ENCODE measurements at places on chromosomes 7 and 10.
A peak's percentile ranks its signal among the peaks of the same experiment; 100 is the strongest.

DNA sequence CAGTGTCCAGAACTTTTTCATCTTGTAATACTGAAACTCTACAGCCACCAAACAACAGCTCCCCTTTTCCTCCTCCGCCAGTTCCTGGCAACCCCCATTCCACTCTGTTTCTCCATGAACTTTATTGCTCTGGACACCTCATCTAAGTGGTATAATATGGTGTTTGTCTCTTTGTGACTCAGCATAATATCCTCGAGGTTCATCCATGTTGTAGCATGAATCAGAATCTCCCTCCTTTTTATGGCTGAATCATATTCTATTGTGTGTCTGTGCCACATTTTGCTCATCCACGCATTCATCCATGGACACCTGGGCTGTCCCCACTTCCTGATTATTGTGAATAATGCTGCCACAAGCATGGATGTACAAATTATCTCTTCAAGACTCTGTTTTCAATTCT is 124.4 kb upstream of the FGFR2 start:
- H3K27me3 ChIP-seq, result no peaks in the 10 kb centered on the region
- DNase-seq, result no peak
- no peaks in the 10 kb centered on the region for H3K36me3 ChIP-seq

- H3K4me3 ChIP-seq, result no peak overlapping the region
- DNase-seq, result no peak
- H3K27me3 ChIP-seq, result no peaks in the 10 kb centered on the region
- no peak overlapping the region for H3K27ac ChIP-seq
These were observed 1.7 kb upstream of the NKX6-2 start for GRCh38 chr10:132787495-132788179.

- no peaks in the 10 kb centered on the region for H3K27me3 ChIP-seq
- peak overlapping the region; percentile 99 for H3K4me3 ChIP-seq
- H3K27ac ChIP-seq, result peak overlapping the region; percentile 45
- H3K36me3 ChIP-seq, result no peaks in the 10 kb centered on the region
These were observed 338 bp downstream of the SDK1 start for GRCh38 chr7:3301449-3301731.

- DNase-seq, result no peak
- H3K4me3 ChIP-seq, result no peak overlapping the region
- no peaks in the 10 kb centered on the region for H3K4me1 ChIP-seq
- no peaks in the 10 kb centered on the region for H3K36me3 ChIP-seq
These were observed 36.6 kb downstream of the PLPP4 start for GRCh38 chr10:120493411-120494312.

DNA sequence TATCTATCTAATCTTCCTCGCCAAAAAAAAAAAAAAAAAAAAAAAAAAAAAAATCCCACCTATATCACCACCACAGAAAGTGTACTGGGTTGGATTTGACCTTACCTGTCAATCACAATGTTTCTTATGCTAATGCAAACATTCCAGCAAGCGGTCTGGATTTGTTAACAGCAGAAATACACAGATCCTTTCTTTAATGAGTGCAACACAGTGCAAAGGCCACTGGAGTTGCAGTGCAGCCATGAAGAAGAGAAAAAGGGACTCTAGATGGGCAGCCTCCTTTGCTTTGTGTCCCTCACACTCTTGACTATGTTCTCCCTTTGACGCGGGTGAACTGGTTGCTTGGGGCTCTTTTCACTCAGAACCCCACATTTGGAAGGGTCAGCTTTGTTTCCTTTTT is 127.3 kb upstream of the PRKCQ start:
- no peak overlapping the region for H3K4me3 ChIP-seq
- H3K36me3 ChIP-seq, result no peaks in the 10 kb centered on the region
- H3K27ac ChIP-seq, result no peak overlapping the region
- H3K27me3 ChIP-seq, result no peaks in the 10 kb centered on the region

DNA sequence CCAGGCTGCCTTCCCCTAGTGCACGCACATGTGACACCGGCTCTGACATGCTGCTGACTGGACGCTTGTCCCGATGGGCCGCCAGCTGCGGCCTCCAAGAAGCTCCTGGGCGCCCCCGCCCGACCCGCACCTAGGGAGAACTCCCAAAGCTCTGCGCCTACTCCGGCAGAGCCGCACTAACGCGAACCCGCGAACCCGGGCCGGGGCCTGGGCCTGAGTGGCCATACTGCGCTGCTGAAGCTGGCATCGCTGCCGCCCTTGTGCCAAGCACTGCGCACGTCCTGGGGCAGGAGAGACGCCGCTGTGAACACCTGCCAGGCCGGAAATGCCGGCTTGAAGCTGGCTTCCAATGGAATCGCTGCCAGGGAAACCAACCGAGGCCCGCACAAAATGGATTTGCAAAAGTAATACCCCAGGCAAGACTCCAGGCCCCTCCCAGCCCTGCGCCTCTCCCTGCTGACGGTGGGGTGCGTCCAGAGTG is 85.1 kb downstream of the WASHC2A start:
- H3K4me1 ChIP-seq, result no peaks in the 10 kb centered on the region
- DNase-seq, result no peak
- no peaks in the 10 kb centered on the region for H3K36me3 ChIP-seq

DNA sequence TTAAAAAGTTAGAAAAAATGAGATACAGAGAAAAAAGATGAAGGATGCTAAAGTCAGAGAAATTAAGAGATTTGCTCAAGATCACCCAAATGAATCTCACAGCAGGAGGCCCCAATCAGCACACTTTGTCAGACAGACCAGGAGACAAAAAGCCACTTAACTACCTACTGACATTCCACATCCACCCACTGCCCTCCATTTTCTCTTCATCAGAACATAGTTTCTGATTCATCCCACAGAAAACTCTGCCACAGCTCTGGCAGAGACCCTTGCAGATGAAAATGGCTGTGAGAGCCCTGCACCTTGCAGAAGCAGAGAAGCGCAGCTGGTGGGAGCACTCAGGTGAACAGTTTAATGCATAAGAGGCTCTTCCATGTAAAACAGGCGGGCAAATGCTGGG is 26.6 kb downstream of the DGKI start:
- no peaks in the 10 kb centered on the region for H3K27me3 ChIP-seq
- H3K27ac ChIP-seq, result no peak overlapping the region
- no peak for DNase-seq
- no peaks in the 10 kb centered on the region for H3K4me1 ChIP-seq
- no peak overlapping the region for H3K4me3 ChIP-seq

- no peaks in the 10 kb centered on the region for H3K4me1 ChIP-seq
- H3K36me3 ChIP-seq, result no peaks in the 10 kb centered on the region
- H3K27me3 ChIP-seq, result no peaks in the 10 kb centered on the region
- no peak for DNase-seq
- H3K27ac ChIP-seq, result no peak overlapping the region
These were observed 193.8 kb upstream of the ADO start for GRCh38 chr10:62610649-62611229.

DNA sequence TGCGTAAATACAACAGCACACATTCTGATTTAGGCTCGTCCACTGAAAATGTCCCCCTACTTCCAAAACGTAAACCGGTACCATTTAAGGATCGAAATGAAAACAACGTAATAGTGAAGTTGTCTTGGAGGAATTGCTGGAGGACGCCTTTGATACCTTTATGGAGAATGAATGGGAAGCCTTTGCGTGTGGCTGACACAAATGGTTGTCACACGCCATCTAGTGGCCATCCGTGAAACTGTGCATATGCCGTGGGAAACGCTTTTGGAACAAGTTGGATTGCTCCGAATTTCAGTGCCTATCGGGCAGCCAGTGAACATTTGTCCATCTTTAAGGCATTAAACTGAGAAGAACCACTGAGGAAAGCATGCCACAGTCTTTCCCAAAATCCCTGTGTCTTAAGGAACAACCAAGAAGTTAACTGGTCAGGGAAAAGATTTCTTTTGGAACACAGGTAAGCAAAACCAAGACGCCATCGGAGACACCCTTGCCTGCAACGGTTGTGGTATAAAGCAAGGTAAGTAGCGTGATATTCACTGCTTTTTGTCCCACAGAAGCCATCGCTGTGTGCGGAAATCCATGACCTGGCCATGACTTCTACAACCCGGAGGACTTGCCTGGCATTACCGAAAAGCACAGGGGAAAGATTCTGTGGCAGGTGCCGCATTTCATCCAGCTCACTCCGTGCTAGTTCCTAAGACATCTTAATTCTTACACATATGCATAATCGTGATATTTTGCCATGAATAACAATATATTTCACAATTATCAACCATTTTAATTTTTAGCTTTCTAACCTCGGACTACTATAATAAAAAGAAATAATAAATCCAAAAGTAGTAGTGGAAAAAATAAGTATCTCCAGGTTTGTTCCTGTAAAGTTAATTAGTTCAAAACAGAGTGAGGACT is 100.6 kb downstream of the FAM204A start:
- H3K27me3 ChIP-seq, result no peaks in the 10 kb centered on the region
- no peak overlapping the region for H3K4me3 ChIP-seq
- no peaks in the 10 kb centered on the region for H3K4me1 ChIP-seq
- peak; percentile 77 for DNase-seq

GRCh38 chr7:99061001-99061776 is 82.7 kb downstream of the SMURF1 start:
- H3K27me3 ChIP-seq, result no peaks in the 10 kb centered on the region
- H3K36me3 ChIP-seq, result peaks cover under 1% of the 10 kb centered on the region
- H3K4me3 ChIP-seq, result no peak overlapping the region
- no peak for DNase-seq
- no peak overlapping the region for H3K27ac ChIP-seq

DNA sequence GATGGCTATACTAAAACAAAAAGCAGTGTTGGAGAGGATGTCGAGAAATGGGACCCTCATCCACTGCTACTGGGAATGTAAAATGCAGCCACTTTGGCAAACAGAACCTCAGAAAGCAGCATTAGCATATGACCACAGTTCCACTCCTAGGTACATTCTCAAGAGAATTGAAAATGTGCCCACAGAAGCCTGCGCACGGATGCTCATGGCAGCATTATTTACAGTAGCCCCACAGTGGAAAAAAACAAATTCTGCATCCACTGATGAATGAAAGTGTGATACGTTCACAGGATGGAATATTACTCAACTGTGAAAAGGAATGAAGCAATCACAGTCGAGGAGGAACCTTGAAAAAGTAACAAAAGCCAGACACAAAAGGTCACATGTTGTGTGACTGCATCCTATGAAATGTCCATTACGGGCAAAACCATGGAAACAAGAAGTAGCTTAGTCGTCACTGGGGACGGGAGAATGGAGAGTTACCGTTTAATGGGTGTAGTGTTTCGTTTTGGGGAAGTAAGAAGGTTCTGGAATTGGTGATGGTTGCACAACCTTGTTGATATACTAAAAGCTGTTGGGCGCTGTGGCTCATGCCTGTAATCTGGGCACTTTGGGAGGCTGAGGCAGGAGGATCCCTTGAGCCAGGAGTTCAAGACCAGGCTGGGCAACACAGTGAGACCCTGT is 2.5 kb upstream of the UPK3B start:
- no peaks in the 10 kb centered on the region for H3K27me3 ChIP-seq
- H3K27ac ChIP-seq, result no peak overlapping the region
- H3K4me3 ChIP-seq, result no peak overlapping the region
- no peak for DNase-seq
- no peaks in the 10 kb centered on the region for H3K36me3 ChIP-seq
- no peaks in the 10 kb centered on the region for H3K4me1 ChIP-seq

DNA sequence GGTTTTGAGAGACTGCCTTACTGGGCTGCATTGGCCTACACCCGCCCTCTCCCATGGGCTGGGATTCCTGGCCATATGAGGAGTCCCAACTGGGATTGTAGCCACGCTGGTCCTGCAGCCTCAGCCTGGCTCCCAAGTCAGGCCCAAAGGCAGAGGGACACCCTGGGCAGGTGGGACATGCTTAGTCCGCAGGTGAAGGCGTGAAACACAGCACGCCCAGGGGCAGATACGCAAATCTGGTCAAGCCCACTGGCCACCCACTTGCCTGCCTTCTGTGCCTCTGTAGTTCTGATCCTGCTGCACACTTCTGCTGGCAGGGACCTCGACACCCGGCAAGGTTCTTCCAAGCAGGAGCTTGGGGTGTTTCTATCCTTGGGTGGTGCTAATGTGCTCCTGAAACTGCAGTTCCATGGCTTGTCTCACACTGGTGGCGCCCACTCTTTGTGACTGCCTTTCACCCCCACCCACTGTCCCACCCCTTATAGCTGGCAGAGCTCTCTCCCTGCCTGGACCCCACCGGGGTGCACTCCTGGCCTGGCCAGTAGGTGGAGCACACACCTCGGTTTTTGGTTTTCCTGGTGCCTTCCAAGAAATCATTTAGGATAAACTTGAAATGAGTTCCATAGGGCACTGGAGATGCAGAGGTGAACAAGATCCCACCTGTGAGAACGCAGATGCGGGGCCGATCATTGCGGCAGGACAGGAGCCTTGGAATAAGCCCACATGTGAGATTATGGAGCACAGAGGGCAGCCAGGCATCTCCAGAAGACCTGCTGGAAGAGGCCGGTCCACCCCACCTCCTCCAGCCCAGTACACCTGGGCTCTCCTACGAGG is 47.9 kb downstream of the MKI67 start:
- H3K36me3 ChIP-seq, result peaks cover 2% of the 10 kb centered on the region
- H3K4me3 ChIP-seq, result no peak overlapping the region
- no peak overlapping the region for H3K27ac ChIP-seq

DNA sequence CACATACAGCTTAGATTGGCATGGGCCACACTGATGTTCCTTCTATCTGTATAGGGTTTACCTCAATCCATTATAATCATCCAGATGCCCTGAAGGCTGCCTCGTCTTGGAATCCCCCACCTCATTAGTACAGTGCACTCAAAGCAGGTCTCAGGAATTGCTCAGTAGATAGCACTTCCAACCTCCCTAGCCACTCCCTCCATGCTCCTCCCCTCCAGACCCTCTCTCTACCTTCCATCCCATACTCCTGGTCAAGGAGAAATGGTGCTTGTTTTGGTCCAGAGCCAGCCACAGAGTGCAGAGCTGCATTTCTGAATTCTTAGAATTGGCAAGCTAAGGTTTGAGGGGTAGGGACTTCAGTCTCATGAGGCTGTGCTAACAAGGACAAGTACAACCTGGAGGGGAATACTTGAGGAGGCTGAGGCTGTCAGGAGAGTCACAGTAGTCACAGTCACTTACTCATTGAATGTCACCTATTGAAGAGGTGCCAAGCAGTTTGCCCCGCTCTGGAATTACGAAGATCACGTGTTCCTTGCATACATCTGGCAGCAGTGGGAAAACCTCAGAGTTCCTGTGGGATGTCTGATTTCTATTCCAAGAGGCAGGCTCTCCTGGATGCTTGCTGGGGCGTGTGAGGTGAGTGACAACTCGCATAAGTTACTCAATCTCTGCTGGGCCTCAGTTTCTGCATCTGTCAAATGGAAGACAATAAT is 60.7 kb upstream of the ZNF746 start:
- H3K36me3 ChIP-seq, result peaks cover 7% of the 10 kb centered on the region
- no peaks in the 10 kb centered on the region for H3K27me3 ChIP-seq
- no peaks in the 10 kb centered on the region for H3K4me1 ChIP-seq
- no peak overlapping the region for H3K27ac ChIP-seq

DNA sequence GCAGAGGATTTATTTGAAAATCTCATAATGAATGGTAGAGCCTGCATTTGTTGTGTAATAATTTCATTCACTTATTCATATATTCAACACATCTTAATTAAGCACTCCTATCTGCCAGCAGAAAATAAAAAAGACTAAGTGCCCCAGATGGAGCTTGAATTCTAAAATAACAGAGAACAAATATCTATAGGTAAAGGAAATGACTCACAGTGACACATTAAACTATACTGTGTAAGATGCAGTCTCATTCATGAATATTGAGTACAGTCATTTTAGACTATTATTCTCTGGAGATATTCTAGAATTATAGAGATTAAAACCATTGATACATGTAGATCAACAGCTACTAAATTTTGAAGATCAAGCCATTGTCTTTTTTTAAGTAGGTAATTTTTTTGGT is 72.1 kb downstream of the PTPRZ1 start:
- DNase-seq, result no peak
- no peaks in the 10 kb centered on the region for H3K27me3 ChIP-seq
- H3K27ac ChIP-seq, result no peak overlapping the region
- no peaks in the 10 kb centered on the region for H3K4me1 ChIP-seq
- H3K4me3 ChIP-seq, result no peak overlapping the region
- H3K36me3 ChIP-seq, result no peaks in the 10 kb centered on the region

- H3K36me3 ChIP-seq, result no peaks in the 10 kb centered on the region
- H3K27me3 ChIP-seq, result no peaks in the 10 kb centered on the region
- no peak overlapping the region for H3K4me3 ChIP-seq
- peaks cover 4% of the 10 kb centered on the region for H3K4me1 ChIP-seq
These were observed 17.5 kb upstream of the TECTB start for GRCh38 chr10:112265745-112266144.

All from aorta (tissue), 5 donors.